ENCODE measurements at places on chromosomes 1 and 21.

GRCh38 chr1:61301824-61302657, 219.7 kb downstream of the NFIA start:
- DNase-seq: no peak

- DNase-seq: no peak
Measured at GRCh38 chr1:14599800-14600199, 1.3 kb downstream of the KAZN start.

DNA sequence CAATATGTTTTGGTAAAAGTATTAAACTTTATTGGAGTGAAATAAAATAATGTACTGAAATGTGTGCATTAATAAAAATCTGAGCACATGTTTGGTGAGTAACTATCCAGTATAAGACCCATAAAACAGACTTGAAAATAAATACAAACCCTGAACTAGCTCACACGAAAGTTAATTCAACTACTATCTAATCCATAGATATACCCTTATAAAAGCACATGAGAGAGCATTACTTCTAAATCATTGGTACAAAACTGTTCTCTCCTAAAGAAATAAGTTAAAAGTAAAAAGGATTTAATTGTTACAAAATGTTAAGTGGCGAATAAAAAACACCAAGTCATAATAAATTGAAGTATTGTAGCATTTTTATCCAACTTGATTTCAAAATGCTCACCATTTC, 295.6 kb downstream of the PTPRC start:
- DNase-seq: no peak

GRCh38 chr21:33402001-33402979, 923 bp upstream of the IFNGR2 start:
- peak; percentile 48 for DNase-seq

DNA sequence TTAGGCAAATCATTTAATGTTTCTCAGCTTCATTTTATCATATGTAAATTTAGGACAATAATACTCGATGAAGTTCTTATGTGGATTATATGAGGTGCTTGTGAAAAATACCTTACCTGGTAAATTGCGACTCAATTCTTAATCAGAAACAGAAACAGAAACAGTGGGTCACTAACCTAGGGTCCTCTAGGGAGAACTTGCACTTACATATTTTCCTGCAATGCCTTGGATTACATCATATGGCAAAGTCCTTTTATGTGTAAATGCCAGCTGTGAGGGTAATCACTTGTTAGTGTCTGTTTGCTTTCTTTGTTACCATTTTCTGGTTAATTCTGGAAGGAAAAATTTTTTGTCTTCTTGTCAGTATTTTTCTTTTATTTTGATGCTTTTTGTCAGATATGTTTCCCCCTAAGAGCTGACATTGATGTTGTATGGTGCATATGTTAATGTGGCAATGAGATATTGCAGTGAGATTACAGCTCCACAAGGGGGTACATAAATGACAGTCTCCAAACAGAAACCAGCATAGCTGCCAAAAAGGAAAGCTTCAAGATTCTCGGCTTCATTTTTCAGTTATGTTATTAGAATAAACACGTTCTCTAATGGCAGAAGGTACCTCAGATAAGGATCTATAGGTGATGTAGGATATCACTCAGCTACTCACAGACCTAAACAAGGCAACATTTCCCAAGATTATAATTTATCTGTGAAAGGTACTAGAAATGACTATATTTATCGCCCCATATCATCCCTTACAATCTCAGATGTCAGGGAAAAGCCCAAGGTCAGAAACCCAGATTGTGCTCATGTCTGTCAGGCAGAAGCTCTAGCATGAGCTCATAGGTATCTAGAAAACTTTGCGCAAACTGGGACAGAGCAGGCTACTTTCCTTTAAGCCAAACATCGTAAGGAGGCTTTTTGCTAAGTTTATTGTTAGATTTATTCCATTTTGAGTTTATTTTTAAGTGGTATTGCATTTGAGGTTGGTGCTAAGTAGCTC, 119.9 kb downstream of the FASLG start:
- DNase-seq: no peak

DNA sequence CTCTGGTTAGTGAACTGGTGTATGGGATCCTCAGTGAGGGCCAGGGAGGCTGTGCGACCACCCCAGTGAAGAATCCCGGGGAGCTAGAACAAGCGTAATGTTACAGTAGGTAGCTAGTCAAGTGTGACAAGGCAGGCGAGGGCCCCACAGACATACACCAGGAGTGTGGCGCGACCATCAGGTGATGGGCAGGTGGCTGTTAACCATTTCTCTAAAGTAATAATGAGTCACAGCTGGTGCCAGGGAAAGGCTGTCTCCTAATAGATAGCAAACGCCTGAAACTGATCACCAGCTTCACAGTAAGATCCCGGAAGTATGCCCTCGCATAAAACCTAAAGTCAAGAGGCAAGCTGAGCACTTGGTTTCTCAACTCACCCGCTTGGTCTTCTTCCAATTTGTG, 40.5 kb upstream of the TARBP1 start:
- DNase-seq: peak; percentile 91

DNA sequence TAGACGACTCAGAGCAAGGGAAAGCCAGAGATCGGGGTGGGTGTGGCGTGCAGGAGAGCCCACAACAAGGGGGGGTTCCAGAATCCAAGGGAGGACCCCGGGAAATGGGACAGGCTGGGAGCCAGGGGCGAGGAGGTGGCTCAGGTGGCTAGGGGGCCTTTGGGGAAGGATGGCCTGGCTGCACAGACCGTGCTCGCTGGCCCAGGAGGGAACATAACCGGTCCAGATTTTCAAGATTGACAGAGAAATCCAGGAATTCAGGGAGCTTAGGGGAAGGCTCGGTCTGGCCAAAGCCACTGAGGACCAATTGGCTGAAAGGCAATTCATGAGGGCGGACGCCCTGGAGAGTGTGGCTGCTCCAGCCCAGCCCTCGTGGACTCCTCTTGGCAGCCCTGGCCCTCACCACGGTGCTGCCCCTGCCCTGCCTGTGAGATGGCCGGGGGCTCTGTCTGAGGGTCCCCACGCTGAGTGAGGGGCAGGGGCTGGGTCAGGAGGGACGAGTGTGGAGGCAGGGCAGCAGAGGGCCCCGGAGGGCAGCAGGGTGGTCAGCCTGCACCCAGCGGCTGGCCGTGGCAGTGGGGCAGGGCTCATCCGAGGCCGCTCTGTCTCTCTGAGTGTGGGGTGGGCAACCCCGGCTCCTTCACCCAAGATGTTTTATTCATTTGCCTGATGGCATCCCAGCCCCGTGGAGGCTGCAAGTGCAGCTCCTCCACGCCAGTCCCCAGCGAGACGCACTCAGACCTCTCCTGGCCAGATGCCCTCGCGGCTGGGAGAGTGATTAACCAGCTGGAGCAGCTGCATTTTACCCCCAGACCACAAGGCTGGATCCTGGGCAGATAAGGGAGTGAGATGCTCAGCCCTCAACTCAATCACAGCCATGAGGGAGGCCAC, 5.6 kb upstream of the LRRC3 start:
- DNase-seq: no peak

DNA sequence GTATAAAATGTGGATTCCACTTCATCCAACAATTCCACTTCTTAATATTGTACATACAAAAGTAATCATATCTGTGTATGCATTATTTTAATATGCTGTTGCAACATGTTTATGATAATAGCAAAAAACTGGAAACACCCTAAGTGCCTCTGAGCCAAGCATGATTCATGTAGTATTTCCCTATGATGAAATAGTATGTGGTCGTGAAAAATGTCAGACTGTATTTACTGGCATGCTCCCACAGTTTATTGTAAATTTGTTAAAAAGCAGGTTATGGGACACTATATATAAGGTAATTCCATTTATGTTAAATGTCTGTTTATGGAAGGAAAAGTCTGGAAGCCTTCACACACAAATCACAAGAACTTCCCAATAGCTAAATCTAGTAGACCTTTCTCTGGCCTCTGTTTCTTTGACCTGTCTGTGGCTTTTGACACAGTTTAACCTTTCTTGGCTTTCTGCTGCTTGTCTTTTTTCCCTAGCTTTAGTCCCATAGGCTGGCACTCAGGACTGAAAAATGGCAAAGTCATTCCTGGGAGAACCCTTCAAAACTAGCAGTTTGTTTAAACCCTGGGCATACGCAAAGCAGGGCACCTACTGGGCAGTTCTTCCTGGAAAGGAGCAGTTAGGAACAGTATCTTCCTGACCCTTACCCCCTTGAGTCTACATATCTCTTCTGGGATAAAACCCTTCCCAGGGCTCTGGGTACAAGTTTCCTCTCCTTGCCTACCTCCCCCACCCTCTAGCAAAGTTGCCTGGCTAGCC, 65.4 kb upstream of the ARTN start:
- no peak for DNase-seq

GRCh38 chr1:171780583-171781175, 781 bp upstream of the METTL13 start:
- DNase-seq: no peak

Data from NCI-H2171 treated with DMSO at 0.1 percent for 48 hours (cell line).